Right renal pelvis (tissue), 4 donors: ENCODE measurements at places on chromosomes 3 and 15. TPM values are rescaled to one million over a fixed set of nuclear protein-coding genes. Genes with fewer than 3 reads are reported as not detected.

DNA sequence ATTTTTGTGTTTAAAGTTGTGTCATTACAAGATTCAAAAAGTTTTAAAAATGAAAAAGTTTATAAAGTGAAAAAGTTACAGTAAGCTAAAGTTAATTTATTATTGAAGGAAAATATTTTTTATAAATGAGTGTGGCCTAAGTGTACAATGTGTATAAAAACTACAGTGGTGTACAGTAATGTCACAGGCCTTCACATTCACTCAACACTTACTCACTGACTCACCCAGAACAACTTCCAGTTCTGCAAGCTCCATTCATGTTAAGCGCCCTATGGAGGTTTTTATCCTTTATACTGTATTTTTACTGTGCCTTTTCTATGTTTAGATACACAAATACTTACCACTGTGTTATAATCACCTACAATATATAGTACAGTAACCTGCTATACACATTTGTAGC, 76.3 kb downstream of the DTWD1 start:
- no peak for DNase-seq

DNA sequence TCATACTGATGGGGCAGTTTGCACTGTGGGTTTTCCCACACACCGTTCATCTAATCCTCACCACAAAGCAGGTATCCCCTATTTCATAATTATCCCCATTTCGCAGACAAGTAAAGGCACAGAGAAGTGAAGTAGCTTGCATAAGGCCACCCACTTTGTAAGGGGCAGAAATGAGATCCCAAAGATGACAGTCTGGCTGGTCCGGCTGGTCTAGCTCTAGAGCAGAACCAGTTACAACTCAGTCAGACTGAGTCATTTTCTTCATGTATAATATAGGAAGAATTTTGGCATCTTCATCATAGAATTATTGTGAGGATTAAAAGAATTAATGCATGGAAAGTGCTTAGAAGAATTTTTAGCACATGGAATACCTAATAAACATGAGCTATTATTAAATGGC, 10.6 kb downstream of the RBP1 start:
- DNase-seq, result no peak

RARRES1 gene
- 34.1 TPM for polyA plus RNA-seq

GPR160 gene
- 53.5 TPM for polyA plus RNA-seq
